Stimulated activated CD8-positive, alpha-beta memory T cell treated with anti-CD3 and anti-CD28 coated beads, Interleukin-4, amount 100 ng/mL, for 1 hour (primary cell): ENCODE measurements at places on chromosomes 11 and 22.
A peak's percentile ranks its signal among the peaks of the same experiment; 100 is the strongest.

- DNase-seq, result no peak
These were observed 199.0 kb downstream of the SOX6 start for GRCh38 chr11:16157327-16157726.

- DNase-seq, result no peak
These were observed 879.0 kb downstream of the BRD1 start for GRCh38 chr22:48948575-48949170.

GRCh38 chr11:114273890-114274635 lies 22.1 kb upstream of the NNMT start:
- DNase-seq, result no peak

- DNase-seq, result peak; percentile 53
These were observed 28.2 kb downstream of the KCTD17 start for GRCh38 chr22:37079668-37080171.

DNA sequence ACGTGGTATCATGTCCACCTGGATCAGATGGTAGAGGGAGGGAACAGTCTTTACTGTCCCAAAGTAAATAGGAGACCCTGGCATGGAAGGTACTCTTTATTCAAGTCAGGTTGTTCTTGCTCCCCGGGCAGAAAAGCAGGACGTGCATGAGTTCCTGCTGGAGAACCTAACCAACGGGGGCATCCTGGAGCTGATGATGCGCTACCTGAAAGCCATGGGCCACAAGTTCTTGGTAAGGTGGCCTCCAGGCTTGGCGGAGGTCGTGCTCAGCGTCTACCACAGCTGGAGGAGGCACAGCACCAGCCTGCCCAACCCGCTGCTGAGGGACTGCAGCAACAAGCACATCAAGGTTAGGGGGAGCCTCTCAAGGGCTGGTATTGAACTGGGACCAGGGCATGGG lies 48.7 kb downstream of the CABIN1 start:
- DNase-seq, result no peak

DNA sequence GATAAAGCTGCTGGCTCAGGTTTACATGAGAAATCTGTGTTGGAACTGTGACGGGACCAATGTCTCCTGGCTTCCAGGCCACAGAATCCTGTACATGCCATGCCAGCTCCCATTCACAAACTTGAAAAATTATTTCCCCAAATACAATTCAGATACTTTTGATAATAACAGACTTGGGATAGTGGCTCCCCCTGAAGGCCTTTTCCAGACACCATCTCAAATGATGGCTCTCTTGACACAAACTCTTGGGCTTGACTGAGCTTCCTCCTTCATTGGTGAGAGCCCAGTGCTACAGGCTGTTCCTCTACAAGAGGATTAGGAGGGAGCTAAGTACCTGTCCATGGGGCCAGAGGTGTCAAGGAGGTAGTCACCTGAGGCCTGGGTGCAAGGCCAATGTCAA lies 104.7 kb upstream of the PAX6 start:
- DNase-seq, result no peak

DNA sequence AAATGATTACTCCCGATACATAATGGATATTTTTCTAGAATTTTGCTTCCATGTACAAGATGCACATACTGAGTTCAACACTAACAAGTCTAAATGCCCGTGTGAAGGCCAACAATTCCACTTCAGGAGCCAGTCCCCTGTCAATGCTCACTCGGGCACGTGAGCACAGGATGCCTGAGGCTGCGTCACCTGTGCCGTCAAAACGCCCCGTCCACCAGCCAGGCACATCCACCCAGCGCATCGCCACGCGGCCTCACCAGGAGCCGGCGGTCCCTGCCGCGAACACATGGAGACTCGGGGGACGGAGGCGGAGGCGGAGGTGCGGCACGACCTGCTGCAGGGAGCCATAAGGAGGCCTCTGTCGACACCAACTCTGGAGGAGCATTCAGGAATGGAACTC lies 9.8 kb downstream of the TOLLIP start:
- DNase-seq, result no peak

GRCh38 chr11:76962583-76963416 lies 71.4 kb upstream of the B3GNT6 start:
- DNase-seq, result no peak
